ENCODE measurements at places on chromosomes 13 and 19.

DNA sequence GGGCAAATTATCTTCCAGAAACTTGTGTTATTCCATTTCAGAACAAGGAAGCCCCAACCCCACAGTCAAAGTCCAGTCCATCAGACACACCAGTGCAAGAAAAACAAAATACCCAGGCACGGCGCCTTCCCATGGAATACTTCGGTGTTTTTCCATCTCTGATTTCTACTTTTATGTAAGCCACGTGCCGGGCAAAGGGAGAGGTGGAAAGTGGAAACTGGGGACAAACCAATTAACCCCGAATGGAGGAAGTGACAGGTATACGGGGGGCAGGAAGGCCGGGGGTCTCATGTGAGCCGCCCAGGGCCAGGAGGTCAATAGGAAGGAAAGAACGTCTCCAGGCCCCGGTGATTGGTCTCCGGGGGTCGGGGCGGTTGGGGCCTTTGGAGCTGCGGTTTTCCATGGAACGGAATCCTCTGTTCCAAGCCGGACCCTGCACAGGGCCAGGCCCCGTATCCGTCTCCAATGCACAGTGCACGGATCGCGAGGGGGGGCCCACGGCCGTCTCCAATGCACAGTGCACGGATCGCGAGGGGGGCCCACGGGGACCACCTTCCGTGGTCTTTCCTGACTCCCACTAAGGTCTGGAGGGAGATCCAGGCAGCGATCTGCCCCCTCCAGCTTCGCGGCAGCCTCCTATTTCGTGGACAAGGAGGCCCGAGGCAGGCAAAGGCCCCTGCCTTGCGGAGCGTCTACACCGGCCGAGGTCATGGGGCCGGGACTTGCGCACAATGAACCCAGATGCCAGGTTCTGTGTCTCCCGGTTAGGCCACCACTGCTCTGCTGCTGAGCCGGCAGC, 79.7 kb downstream of the GADD45B start:
- no peak for DNase-seq

DNA sequence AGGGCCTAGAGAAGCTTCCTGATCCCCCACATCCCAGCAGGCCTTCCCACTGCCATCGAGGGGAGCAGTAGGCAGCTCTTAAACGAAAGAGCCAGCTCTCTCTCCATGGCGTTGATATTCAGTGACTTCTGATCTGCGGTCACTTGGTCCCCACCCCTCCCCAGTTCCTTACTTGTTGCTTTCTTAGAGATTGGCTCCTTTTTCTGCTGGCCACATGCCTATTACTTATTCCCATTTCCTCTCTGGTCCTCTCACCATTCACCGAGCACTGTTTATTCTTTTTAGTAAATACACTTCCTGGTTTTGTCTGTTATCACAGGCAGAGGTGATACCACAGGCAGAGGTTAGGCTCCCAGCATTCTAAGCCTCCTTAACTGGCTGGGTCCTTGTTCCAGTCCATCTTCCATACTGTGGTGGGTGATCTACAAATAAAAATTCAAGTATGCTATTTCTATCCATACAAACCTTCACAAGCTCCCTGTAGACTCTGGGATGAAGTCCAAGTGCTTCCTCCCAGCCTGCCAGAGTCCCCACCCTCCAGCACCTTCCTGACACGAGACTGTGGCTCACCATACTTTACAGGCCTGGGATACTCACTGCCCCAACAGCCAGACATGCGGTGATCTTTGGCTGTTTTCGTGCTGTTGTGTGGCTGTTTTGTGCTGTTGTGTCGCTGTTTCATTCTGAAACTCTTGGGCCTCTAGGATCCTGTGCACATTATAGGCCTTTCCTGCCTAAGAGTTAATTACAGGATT, 315.9 kb downstream of the ATP8A2 start:
- DNase-seq: no peak

GRCh38 chr13:75762076-75762937, 126.2 kb downstream of the LMO7 start:
- no peak for DNase-seq

DNA sequence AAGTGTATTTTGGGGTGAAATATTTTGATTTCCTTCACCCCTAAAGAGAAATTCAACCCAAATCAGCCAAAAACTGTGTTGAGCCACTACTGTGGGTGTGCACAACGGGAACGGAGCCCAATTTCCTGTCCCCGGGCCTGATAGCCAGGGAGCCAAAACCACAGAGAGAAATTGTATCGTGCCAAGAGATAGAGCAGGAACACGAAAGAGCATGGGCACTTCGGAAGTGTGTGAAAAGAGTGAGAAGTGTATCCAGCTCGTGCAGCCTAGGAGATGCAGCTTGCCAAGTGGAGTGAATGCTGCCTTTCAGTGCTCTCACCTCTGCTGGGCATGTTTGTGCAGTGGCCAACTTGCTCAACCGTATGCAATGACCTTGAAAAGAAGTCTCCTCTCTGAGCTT, 19.4 kb upstream of the PLEKHF1 start:
- DNase-seq: no peak

DNA sequence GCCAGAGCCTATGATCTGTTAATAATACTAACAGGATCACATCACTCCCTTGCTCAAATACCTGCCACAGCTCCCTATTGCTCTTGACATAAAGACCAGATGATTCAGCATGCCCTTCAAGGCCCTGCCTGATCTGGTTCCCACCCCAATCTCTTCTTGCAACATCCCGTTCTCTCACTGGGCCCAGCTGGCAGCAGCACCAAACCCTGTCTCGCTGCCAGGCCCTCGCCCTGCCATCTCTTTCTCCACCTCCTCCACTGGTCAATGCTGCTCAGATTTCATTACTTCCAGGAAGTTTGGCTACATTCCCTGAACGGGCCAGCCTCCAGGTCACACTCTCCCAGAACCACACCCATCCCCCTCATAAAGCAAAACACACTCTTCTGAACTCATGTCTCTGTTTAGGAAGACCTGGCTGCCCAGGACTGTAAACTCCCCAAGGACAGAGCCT, 8.6 kb upstream of the BCAT2 start:
- DNase-seq: no peak

DNA sequence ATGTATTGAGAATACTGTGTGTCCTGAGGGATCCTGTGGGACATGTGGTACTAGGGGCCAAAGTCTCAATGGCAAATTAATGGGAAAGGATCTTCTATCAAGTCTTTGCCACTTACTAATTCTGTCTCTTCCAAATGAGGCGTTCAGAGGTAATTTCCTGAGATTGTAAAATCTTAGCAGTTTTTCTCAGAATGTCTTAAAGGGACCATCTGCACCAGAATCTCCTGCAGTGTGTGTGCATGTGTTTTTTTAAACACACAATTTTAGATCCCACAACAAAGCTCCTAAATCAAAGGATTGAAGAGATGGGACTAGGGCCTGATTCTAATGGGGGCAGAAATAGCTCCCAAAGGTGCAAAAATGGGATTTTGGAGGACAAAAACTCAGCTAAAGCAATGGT, 78.2 kb downstream of the MYO16 start:
- DNase-seq: no peak

DNA sequence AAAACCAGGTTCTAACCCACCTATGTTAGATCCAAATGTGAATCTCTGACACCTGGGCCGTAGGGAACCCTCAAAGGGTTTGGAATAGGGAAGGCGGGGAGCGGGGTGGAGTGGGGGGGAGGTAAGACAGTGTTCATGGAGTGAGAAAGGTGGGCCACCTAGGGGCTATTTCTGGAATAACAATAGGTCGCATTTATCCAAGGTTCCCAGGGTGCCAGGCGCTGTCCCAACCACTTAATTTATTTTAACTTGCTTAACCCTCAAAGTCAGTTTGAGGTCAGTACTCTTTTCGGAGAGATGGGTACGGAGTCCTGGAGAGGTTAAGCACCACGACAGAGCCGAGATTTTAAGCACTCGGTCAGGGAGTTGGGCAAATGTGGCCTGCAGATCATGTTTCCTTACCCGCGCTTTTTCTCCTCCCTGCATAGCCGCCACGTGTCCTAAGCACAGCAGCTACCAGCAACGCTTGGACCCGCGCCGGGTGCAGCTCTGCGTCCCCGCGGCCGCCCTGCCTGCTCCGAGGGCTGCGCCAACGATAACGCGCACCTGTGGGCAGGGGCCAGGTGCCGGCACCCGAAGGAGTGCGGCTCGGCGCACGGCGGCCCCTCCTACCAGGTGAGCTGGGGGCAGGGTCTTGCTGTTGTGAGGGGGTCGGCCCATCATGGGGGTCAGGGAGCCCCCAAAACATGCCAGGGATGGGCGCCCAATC, 25.0 kb upstream of the FXYD3 start:
- DNase-seq: no peak

GRCh38 chr13:112727581-112727980, 37.7 kb downstream of the ATP11A start:
- DNase-seq: no peak

- DNase-seq: no peak
These were observed 4.2 kb downstream of the KLK3 start for GRCh38 chr19:50858886-50859285.

- no peak for DNase-seq
These were observed 8.7 kb downstream of the FCAR start for GRCh38 chr19:54882758-54883157.

- DNase-seq: no peak
These were observed 5.8 kb upstream of the JUNB start for GRCh38 chr19:12785431-12786031.

DNA sequence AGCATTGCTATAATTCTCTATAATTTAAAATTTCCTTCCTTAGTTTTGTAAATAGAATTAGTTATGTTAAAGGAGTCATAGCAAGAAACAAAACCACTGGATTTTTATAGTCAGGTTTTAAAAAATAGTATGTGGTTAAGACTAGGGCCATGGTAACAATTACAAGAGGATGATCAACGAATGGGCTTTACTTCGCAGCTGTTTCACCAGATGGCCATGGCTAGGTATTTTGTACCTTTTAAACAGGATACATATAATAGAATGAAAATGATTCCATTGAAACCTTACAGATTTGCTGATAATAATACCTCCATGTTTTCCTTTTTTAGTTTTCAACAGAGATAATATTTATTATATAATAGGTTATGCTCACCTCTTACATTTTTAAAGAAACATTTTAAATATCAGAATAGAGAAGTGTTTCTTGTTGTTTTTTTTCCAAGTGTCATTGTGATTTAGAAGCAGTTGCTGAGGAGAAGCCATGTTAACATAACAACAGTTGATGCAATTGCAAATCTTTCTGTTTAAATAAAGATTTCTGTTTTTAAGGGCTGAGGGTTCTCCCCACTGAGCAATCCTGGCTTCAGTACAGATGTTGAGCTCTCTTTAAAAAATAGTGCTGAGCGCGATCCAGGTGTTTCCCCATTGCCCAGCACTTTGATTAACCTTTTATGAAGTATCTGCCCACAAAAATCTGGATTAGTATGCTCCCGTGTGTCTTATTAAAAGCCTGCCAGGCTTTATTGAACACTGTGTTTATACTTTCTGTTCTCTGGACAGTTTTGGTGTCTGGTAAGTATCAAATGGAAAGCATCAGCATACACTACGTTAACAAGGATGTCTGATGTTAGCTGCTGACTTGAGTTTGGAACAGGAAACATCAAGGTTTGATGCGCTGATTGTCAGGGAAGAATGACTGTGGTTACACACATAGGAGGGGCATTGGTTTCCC, 205.3 kb downstream of the HS6ST3 start:
- DNase-seq: peak; percentile 27

DNA sequence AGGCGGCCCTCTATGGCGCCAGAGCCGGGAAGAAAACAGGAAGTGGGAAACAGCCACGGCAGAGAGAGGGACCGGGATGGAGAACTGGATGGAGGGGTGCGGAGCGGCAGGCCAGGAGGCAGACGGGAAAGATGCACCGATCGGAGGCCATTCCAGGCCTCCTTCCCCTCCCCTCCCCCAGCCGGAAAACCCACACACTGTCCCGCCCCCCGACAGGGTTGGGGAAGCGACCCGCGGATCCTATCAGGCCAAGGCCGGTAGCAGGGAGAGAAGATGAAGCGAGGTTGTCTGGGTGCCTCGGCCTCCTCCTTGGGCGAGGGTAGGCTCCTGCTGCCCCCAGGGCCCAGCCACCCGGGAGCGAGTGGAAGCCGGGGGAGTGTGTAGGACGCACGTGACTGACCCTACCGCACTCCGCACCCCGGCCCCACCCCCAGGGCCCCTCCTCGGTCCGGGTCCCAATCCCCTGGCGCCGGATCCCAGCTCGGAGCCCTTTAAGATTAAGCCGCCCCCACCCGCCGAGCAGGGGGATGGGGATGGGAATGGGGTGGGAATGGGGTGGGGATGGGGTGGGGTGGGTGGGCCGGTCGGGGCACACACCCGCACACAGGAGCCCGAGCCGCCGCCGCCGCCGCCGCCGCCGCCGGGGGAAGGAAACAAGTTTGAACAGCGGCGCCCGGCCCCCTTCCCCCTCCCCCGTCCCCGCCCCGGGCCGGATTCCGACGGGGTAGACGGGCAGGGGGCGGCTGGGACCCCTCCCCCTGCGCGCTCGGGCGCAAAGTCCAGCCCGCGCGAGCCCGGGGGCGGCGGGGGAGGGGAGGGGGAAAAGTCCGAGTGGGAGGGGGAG, 1.5 kb downstream of the ERF start:
- DNase-seq: no peak

DNA sequence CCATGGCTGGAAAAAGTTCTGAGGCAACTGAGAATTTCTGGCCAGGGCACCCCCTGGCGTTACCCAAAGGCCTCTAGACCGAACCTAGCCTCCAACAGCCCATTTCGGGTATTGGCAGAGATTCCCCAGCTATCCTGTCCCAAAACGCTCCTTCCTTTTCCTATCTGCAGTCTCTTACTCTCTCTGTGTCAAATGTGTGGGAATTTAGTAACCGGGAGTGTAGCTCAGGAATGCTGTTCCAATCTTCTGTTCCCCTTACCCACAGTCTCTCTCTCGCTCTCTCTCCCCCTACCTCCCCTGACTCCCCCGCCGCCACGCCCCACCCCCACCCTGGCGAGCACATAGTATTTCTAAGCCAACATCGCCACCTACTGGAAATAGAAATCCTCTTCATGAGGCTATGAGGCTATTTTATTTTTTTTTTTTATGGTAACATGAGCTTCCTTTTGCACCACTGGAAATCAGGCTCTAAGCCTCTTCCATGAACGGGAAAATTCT, 27.0 kb downstream of the OXGR1 start:
- peak; percentile 27 for DNase-seq

GRCh38 chr13:95441326-95441725, 111.2 kb upstream of the CLDN10 start:
- no peak for DNase-seq

GRCh38 chr13:110616103-110617101, 1.1 kb downstream of the NAXD start:
- DNase-seq: no peak

GRCh38 chr13:43991773-43992201, 112.1 kb downstream of the LACC1 start:
- no peak for DNase-seq

- no peak for DNase-seq
These were observed 4.1 kb downstream of the ATP8A2 start for GRCh38 chr13:25375727-25376358.

DNA sequence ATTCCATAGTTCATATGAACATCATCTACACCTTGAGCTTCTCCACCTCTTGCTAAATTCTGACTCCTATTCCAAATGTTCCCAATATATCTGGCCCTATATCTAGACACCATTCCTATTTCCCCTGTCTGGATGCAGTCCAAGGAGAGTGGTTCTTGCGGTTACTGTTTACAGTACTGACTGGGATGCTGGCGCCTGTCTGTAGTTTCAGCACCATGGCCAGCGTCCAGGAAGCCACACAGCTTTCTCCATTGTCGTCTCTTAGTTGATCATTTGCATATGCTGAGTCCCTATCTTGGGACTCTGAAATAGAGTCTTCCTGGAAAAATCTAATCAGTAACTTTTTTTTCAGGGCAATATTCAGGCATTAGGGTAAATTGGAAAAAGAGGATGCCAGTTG, 14.9 kb downstream of the LAIR2 start:
- DNase-seq: peak; percentile 57

Measured in NT2/D1 (cell line).